Renal cortical epithelial cell (primary cell): ENCODE measurements at places on chromosomes 5 and 9. TPM values are rescaled to one million over a fixed set of nuclear protein-coding genes. Genes with fewer than 3 reads are reported as not detected.

DNA sequence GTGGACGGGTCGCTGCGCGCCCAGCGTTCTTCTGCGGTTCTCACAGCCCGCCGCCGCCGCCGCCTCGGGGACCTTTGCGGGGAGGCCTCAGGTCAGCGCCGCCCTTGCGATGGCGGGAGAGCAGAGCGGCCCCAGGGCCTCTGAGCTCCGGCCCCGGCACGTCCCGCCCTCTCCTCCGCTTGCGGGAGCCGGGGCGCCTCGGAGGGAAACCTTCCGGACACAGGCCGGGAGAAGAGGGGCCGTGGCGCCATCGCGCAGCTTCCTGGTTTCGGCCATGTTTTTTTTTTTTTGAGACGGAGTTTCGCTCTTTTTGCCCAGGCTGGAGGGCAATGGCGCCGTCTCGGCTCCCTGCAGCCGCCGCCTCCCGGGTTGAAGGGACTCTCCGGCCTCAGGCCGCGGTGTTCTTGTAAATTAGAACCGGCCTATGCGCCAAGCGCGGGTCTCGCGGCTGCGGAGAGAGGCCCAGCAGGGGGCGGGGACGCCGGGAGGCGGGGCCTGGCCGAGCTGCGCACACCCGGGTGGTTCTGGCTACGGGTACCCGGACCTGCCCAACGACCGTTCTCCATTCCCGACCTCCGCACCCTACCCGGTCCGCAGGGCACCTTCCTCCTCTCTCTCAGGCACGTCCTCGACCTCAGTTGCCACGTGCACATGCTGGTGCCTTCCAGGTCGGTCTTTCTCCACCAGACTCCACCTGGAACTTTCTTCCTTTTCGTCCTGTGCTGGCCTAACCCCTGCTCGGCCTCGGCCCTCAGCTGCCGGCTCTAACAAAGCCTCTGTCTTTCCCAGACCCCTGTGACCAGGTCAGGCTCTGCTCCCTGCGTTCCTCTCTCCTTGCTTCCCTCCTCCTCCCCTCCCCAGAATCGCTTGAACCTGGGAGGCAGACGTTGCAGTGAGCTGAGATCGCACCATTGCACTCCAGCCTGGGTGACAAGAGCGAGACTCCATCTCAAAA, 28.8 kb upstream of the MGAT1 start:
- peak; percentile 35 for DNase-seq

Gene SLC6A7
- total RNA-seq: not detected in 2 replicates

- DNase-seq: no peak
Observed at GRCh38 chr9:110842986-110843385, 174.4 kb downstream of the MUSK start.

- peak; percentile 50 for DNase-seq
Observed at GRCh38 chr5:157997991-157998504, 139.1 kb upstream of the CLINT1 start.

DNA sequence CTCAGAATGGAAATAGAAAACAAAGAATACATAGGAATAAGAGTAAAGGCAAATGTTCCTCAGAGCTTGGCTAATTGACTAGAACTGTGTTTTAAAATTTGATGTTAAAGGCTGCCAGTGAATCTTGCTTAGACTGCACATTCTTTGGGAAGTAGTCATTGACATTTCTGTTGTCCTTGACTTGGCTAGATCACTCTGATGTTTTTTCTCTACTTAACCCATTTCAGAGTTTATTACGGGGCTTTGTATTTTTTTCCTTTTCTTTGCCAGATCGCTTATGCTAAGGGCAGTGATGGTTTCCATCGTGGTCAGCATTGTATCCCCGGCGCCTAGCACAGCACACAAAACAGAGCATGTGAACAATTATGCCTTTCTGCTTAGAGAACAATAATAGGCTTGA, 1126.7 kb upstream of the CDH9 start:
- peak; percentile 54 for DNase-seq

GRCh38 chr5:177232761-177233160, 70.8 kb downstream of the RAB24 start:
- peak; percentile 26 for DNase-seq

Gene GMCL2
- total RNA-seq: not detected in 2 replicates

Gene MAP1B
- total RNA-seq: 91.0 and 156 TPM in 2 replicates

GRCh38 chr5:116646611-116647289, 72.1 kb upstream of the SEMA6A start:
- DNase-seq: no peak

DNA sequence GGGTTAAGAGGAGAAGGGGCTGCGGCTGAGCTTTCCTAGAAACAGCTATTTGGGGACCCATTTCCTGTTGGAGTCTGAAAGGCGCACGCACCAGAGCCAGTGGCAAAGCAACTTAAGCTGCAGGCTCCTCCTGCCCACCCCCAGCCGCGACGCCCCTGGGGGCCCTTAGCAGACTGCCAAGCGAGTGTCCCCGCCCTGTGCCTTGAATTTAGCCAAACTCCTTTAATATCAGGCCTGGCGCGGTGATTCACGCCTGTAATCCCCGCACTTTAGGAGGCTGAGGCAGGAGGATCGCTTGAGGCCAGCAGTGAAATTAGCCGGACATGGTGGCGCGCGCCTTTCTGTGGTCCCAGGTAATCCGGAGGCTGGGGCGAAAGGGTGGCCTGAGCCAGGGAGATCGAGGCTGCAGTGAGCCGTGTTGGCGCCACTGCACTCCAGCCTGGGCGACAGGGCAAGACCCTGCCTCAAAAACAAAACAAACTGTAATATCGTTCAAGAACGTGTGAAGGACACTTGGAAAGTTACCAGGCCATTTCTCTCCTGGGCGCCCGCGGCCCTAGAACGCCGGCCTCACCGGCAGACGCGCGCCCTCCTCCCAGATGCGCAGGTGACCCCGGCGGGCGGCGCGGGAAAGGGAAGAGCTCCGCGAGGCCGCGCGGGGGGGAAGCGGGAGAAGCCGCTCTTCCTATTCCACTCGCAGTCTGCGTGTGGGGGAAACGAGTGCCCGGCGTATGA, 1.0 kb upstream of the F2R start:
- no peak for DNase-seq

Gene NAIP
- total RNA-seq: 0.69 and 4.3 TPM in 2 replicates

GRCh38 chr9:98610711-98611110, 98.0 kb downstream of the GABBR2 start:
- DNase-seq: peak; percentile 48

Gene SH3GL2
- 0.25 and 1.0 TPM in 2 replicates for total RNA-seq

Gene IL9
- total RNA-seq: not detected in 2 replicates

- no peak for DNase-seq
Observed at GRCh38 chr5:168685566-168685965, 106.4 kb upstream of the PANK3 start.

Gene GABRB2
- not detected in 2 replicates for total RNA-seq

DNA sequence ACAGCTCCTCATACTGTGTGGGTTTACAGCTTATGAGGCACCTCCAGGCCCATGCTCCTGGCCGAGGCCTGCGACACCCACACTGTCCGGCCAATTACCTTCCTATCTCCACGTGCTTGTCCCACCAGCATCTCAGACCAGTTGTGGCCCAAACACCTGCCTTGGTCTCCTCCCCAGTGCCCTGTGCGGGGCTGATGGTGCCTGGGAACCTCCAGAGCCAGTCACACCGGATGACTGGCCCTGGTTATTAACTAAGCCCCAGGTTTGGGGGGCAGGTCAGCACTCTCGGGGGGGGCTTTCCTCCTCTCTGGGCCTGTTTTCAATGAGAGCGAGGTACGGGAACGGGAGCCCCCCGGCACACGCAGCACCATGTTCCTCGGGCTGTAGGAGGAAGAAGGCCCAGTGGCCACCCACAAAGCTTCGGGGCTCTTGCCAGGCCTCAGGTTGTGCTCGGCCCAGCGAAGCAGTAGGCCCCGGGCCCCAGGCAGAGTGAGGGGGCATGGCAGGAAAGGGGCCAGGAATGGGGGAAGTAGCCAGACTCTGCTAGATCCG, 76.0 kb upstream of the PHYKPL start:
- DNase-seq: no peak

DNA sequence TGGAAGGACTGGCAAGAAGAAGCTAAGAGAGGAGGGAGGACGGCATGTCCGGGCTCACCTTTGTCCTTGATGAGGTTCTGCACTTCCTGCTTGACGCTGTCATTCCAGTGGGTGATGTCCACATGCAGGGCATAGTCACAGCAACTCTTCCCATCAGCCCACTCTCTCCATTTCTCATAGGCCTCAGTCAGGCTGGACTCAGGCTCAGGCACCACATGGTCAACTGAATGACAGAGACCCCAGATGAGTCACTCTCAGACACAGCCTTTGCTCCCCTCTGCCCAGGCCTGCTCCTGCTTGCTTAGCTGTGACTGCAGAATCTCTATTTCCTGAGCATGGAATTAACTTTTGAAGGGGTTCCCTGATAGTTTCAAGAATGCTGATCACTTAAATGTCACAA, 94.2 kb downstream of the DPYSL3 start:
- no peak for DNase-seq

DNA sequence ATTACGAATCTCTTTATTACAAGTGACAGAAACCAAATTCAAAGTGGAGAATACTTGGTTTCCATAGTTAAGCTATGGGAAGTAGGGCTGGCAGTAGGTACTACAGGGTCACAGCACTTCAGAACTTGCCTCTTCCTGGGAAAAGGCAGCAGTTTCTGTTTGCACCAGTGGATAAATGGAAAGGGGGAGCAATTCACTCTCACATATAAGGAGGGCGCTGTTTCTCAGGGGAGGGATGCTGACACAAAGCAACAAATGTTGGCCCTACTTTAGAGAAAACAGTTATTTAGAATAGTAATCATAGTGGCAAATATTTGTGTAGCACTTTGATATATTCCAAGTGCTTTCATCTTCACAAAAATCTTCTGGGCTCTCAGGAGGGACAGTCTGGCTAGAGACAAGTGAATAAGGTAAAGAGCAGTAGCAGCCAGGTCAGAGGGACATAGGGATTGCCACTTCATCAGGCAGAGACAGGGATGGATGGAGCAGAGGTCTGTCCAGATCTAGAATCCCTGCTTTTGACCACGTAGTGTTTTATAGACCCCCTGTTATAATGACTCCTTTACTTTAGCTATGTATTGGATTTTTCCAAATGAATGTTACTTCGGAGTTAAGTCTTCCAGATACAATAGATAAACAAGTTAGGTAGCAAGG, 554.8 kb upstream of the SGCD start:
- no peak for DNase-seq

Gene FNIP1
- total RNA-seq: 49.3 and 56.3 TPM in 2 replicates

DNA sequence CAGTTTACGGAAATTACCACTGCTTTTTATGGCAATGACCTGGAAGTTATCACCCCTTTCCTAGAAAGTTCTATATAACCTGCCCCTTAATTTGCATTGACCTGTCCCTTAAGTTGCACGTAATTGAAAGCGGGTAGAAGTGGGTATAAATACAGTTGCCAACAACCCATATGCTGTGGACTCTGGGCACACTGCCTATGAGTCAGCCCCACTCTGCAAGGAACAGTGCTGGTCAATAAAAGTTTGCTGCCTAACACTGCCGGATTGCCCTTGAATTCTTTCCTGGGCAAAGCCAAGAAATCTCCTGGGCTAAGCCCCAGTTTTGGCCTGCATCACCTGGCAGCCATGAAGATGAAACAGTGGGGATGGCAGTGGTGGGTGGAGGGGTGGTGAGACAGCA, 23.9 kb upstream of the CLPTM1L start:
- DNase-seq: no peak

Gene IL5
- not detected in 2 replicates for total RNA-seq
